ENCODE measurements at places on chromosomes 5 and 9.

- DNase-seq, result no peak
These were observed 18.9 kb upstream of the SLC30A5 start for GRCh38 chr5:69074664-69075521.

- no peak for DNase-seq
These were observed 38.0 kb downstream of the GADD45G start for GRCh38 chr9:89642789-89643188.

GRCh38 chr5:2833556-2833955 lies 82.1 kb upstream of the IRX2 start:
- DNase-seq, result no peak

- DNase-seq, result no peak
These were observed 5.6 kb downstream of the EFNA5 start for GRCh38 chr5:107665036-107665570.

DNA sequence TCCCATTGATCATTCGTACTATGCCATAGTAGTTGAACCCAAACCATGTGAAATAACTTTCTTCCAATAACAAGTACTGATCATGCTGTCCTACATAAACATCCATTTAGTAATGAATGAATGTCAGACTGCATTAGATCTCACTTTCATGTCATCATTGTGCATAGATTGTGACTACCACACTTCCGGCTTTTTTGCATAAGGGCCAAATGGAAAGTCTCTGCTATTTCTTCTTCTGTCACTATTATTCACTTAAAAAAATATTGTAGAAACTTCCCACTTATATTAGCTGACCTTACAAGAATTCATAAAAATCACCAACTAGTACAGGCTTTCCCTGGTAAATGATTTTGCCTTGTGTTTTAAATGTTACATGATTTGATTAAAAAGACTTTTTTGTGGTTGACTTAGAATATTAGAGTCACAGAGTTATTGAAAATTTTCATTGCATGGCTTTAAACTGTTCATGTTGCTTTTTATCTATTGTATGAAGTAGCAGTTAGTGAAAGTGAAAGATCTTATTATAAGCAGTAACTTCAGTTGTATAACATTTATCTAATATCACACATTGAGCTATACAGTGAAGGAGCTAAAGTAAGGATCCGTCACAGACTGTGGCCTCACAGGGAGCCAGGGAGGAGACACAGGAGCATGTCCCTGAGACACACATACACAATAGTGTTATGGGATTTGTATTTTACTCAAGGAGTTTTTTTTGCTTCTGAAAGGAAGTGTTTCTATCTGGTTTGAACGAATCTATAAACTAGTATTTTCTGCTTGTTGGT lies 33.9 kb downstream of the LMNB1 start:
- DNase-seq, result no peak

All from aorta (tissue), 5 donors.